ENCODE measurements at places on chromosomes 16 and 17.
A peak's percentile ranks its signal among the peaks of the same experiment; 100 is the strongest.

- no peak overlapping the region for H3K27ac ChIP-seq
- H3K36me3 ChIP-seq = no peaks in the 10 kb centered on the region
- H3K27me3 ChIP-seq = peaks cover 43% of the 10 kb centered on the region
- no peaks in the 10 kb centered on the region for H3K4me1 ChIP-seq
Measured at GRCh38 chr17:34482730-34483129, 96.7 kb upstream of the TMEM132E start.

- peaks cover 2% of the 10 kb centered on the region for H3K4me1 ChIP-seq
- H3K27ac ChIP-seq = no peak overlapping the region
- H3K36me3 ChIP-seq = peaks cover 5% of the 10 kb centered on the region
- peaks cover 2% of the 10 kb centered on the region for H3K27me3 ChIP-seq
Measured at GRCh38 chr17:55348749-55349354, 72.8 kb downstream of the MMD start.

GRCh38 chr17:66943484-66943883 is 21.0 kb upstream of the CACNG4 start:
- H3K27ac ChIP-seq = no peak overlapping the region
- DNase-seq = no peak
- H3K27me3 ChIP-seq = peaks cover 34% of the 10 kb centered on the region
- H3K4me3 ChIP-seq = no peak overlapping the region
- peaks cover 5% of the 10 kb centered on the region for H3K36me3 ChIP-seq
- peaks cover 7% of the 10 kb centered on the region for H3K4me1 ChIP-seq

- H3K4me1 ChIP-seq = no peaks in the 10 kb centered on the region
- peaks cover 27% of the 10 kb centered on the region for H3K36me3 ChIP-seq
- H3K4me3 ChIP-seq = no peak overlapping the region
- no peak for DNase-seq
Measured at GRCh38 chr16:2077016-2077415, 29.2 kb downstream of the TSC2 start.

- DNase-seq = no peak
- H3K4me1 ChIP-seq = no peaks in the 10 kb centered on the region
- no peaks in the 10 kb centered on the region for H3K27me3 ChIP-seq
- H3K4me3 ChIP-seq = no peak overlapping the region
- H3K36me3 ChIP-seq = no peaks in the 10 kb centered on the region
Measured at GRCh38 chr17:17515934-17516930, 20.0 kb upstream of the RASD1 start.

- H3K4me1 ChIP-seq = peaks cover 7% of the 10 kb centered on the region
- no peaks in the 10 kb centered on the region for H3K27me3 ChIP-seq
- no peak for DNase-seq
- peaks cover 3% of the 10 kb centered on the region for H3K36me3 ChIP-seq
Measured at GRCh38 chr16:74865922-74866598, 91.4 kb upstream of the FA2H start.

DNA sequence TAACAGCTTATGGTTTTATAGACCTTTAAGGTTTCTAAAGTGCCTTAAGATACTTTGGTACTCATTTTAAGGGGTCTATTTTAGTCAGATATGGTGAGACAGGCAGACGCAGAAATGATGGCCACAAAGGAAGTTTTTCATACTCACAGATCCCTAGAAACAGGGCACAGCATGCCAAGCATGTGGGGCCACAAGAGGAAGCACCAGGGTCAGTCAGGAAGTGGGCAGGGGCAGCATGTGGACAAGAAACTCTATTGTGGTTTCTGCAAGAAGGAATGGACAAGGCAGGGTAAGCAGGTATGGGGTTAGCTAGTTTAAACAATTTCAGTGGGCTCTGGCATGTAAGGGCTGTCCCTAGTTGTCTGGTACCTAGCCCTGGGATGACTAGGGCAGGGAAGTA is 8.5 kb downstream of the EFCAB3 start:
- H3K4me1 ChIP-seq = no peaks in the 10 kb centered on the region
- no peak overlapping the region for H3K4me3 ChIP-seq
- H3K27me3 ChIP-seq = peaks cover 11% of the 10 kb centered on the region
- H3K36me3 ChIP-seq = no peaks in the 10 kb centered on the region
- DNase-seq = no peak

GRCh38 chr16:84597931-84598351 is 19.9 kb downstream of the COTL1 start:
- peak; percentile 25 for DNase-seq
- H3K27ac ChIP-seq = peak overlapping the region; percentile 97
- no peaks in the 10 kb centered on the region for H3K27me3 ChIP-seq
- no peaks in the 10 kb centered on the region for H3K36me3 ChIP-seq
- peaks cover 53% of the 10 kb centered on the region for H3K4me1 ChIP-seq
- peak overlapping the region; percentile 74 for H3K4me3 ChIP-seq

DNA sequence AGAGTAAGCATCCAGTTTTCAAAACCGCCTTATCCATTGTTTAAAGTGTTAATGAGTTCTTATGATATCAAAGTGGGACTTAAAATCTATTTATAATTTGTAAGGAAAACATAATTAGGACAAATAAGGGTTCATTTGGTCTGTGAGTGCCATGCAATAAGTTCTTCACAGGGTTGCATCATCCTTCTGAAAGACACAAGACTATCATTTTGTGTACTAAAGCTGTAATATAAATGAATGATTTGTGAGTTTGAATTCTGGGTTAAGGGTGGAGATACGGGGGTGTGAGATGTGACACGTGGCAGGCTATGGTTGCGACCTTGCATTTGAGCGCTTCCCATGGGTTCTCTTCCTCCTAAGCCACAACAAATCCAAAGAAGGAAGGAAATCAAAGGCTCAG is 6.8 kb downstream of the GAN start:
- peaks cover 24% of the 10 kb centered on the region for H3K4me1 ChIP-seq
- H3K4me3 ChIP-seq = no peak overlapping the region
- no peak overlapping the region for H3K27ac ChIP-seq
- DNase-seq = no peak
- H3K27me3 ChIP-seq = no peaks in the 10 kb centered on the region

DNA sequence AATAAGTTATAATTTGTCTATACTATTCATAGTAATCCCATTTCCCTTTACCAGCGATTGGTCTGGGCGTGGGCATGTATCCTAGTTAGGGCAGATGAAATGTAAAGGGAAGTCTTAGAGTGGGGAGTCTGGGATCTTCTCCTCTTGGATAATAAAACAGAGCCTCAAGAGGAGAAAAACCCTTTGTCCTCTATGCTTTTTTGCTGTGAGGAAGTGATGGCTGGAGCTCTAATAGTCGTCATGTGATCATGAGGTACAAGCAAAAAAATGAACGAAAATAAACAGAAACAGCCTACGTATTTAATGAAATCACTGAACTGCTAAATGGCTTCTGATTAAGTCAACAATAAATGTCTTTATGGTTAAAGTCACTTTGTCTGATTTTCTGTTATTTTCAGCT is 26.8 kb downstream of the EFCAB5 start:
- no peaks in the 10 kb centered on the region for H3K4me1 ChIP-seq
- no peak overlapping the region for H3K27ac ChIP-seq
- no peaks in the 10 kb centered on the region for H3K27me3 ChIP-seq
- no peaks in the 10 kb centered on the region for H3K36me3 ChIP-seq

DNA sequence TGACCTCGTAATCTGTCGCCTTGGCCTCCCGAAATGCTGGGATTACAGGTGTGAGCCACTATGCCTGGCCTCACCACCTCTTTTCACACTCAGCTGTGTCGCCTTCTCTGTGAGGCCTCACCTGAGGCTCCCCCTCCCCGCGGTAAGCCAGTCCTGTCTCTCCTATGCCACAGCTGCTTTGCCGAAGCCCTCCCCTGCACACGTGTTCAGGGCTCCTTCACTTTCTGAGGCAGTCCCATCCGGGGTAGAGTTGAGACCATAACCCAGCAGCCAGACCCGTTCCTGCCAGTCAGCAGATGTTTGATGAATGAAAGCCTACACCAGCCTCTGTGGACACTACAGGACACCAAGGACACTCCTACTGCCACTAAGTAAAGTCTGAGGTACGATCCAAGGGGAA is 10.6 kb downstream of the USP7 start:
- H3K36me3 ChIP-seq = no peaks in the 10 kb centered on the region
- peak overlapping the region; percentile 39 for H3K27ac ChIP-seq
- H3K4me1 ChIP-seq = peaks cover 92% of the 10 kb centered on the region
- DNase-seq = no peak
- H3K4me3 ChIP-seq = peak overlapping the region; percentile 73

GRCh38 chr17:50471009-50471905 is 2.6 kb upstream of the CHAD start:
- peak overlapping the region; percentile 39 for H3K27ac ChIP-seq
- H3K4me1 ChIP-seq = peaks cover 12% of the 10 kb centered on the region
- DNase-seq = peak; percentile 32
- peaks cover 28% of the 10 kb centered on the region for H3K27me3 ChIP-seq

GRCh38 chr17:77963441-77963840 is 4.9 kb downstream of the TNRC6C start:
- no peaks in the 10 kb centered on the region for H3K27me3 ChIP-seq
- peak overlapping the region; percentile 93 for H3K27ac ChIP-seq
- peak; percentile 70 for DNase-seq
- H3K4me1 ChIP-seq = peaks cover 53% of the 10 kb centered on the region
- H3K36me3 ChIP-seq = no peaks in the 10 kb centered on the region

GRCh38 chr17:7705269-7706255 is 560 bp downstream of the EFNB3 start:
- H3K27ac ChIP-seq = no peak overlapping the region
- DNase-seq = no peak
- peak overlapping the region; percentile 88 for H3K4me3 ChIP-seq
- peaks cover 80% of the 10 kb centered on the region for H3K27me3 ChIP-seq
- peaks cover 25% of the 10 kb centered on the region for H3K4me1 ChIP-seq

DNA sequence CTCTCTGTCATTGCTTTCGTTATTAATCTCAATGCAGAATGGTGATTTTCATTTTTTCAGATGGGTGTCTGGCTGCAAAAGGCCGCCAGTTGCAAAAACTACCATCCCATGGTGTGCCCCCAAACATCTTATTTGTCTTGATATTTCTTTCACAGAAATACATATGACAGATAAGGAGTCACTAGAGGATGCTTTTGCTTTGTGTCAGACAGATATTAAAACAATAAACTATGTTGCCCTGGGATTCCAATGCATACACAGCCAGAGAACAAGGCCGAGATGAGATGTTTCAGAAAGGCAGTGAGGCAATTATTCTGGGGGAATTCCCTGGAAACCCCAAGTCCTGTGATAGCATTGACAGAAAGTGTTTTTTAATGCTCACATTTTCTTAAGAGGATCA is 307.7 kb downstream of the RBFOX1 start:
- no peak for DNase-seq
- H3K36me3 ChIP-seq = no peaks in the 10 kb centered on the region
- H3K27ac ChIP-seq = no peak overlapping the region

- H3K36me3 ChIP-seq = peaks cover 6% of the 10 kb centered on the region
- H3K27ac ChIP-seq = peak overlapping the region; percentile 98
- H3K27me3 ChIP-seq = no peaks in the 10 kb centered on the region
- peak overlapping the region; percentile 87 for H3K4me3 ChIP-seq
Measured at GRCh38 chr17:2214929-2215615, 88.5 kb downstream of the SMG6 start.

DNA sequence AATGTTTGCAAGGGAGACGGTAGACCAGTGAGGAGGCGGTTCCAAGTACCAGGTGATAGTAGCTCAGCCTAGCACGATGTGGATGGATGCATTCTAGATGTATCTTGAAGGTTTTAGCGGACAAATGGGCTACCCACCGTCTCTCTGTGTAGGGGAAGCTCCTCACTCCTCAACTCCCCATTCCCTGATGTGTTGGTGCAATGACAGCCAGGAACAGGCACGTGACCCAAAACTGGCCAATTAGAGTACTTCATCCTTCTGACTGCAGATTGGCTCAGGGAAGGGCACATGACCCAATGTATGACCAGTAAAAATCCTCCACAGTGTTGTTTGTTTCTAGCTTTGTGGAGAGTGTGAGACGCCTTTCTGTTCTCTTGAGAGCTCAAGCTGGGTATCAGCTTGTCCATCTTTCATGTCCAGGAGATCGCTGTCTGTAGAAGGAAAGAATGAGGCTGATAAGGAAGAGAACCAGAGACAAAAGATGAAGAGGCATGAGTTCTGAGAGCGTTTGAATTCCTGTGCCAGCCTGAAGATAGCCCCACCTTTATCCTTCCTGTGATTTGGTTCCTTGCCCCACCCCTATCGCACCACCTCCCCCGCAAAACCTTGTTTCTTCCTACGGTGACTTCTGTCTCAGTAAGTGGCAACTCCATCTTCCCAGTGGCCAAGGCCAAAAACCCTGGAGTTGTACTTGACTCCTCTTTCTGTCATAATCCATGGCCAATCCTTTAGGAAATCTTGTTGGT is 2.3 kb upstream of the BORCS6 start:
- peak; percentile 76 for DNase-seq
- H3K27ac ChIP-seq = no peak overlapping the region
- peaks cover 12% of the 10 kb centered on the region for H3K4me1 ChIP-seq
- H3K36me3 ChIP-seq = no peaks in the 10 kb centered on the region

GRCh38 chr16:87223656-87224248 is 93.4 kb downstream of the C16orf95 start:
- no peak for DNase-seq
- H3K4me1 ChIP-seq = no peaks in the 10 kb centered on the region
- no peak overlapping the region for H3K27ac ChIP-seq
- H3K4me3 ChIP-seq = no peak overlapping the region
- H3K27me3 ChIP-seq = peaks cover 6% of the 10 kb centered on the region

DNA sequence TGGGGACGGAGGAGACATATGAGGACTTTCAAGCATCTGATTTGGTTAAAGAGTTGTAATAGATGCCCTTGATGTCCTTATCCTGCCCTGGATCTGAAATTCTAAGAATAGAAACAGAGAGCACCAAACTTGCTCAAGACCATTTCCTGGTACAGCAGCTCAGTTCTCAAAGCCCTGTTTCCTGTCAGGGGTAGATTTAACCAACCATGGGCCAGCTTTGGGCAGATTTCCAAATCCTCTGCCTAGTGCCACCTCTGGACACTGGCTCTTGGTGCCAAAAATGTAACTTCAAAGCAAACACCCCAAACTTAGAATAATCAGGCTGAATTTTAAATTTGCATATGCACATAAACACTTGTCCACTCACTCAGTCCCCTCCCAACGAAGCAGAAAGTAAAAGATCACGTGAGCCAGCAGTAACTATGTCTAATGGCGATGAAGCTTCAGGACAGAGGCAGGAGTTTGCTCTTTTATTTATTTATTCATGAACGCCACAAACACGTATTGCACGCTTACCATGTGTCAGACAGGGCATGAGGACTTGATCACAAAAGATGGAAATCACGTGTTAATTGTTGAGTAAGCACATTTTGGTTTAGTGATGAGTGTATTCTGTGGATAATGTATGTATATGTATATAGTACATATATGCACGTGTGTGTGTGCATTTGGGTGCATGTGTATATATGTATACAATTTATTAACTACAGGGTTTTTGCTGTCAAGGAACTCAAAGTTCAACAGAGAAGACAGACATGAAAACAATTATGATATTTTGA is 23.1 kb upstream of the SDK2 start:
- H3K27ac ChIP-seq = no peak overlapping the region
- peaks cover 26% of the 10 kb centered on the region for H3K4me1 ChIP-seq
- H3K36me3 ChIP-seq = no peaks in the 10 kb centered on the region
- H3K4me3 ChIP-seq = peak overlapping the region; percentile 54

GRCh38 chr16:30115238-30115637 is 1.9 kb upstream of the GDPD3 start:
- peak overlapping the region; percentile 56 for H3K27ac ChIP-seq
- no peaks in the 10 kb centered on the region for H3K27me3 ChIP-seq
- no peak for DNase-seq
- peaks cover 32% of the 10 kb centered on the region for H3K4me1 ChIP-seq

GRCh38 chr17:78878871-78879527 is 24.0 kb downstream of the CEP295NL start:
- H3K27ac ChIP-seq = peak overlapping the region; percentile 85
- DNase-seq = no peak
- no peaks in the 10 kb centered on the region for H3K36me3 ChIP-seq
- H3K4me1 ChIP-seq = peaks cover 43% of the 10 kb centered on the region
- peaks cover 5% of the 10 kb centered on the region for H3K27me3 ChIP-seq
- H3K4me3 ChIP-seq = peak overlapping the region; percentile 83

All from naive thymus-derived CD8-positive, alpha-beta T cell (primary cell).